GM04504 (cell line): ENCODE measurements at places on chromosomes 6 and 20.
A peak's percentile ranks its signal among the peaks of the same experiment; 100 is the strongest.

GRCh38 chr20:50472693-50473664 lies 37.2 kb upstream of the PTPN1 start:
- no peak for DNase-seq

GRCh38 chr20:38298768-38299288 lies 5.1 kb upstream of the BPI start:
- DNase-seq = no peak

DNA sequence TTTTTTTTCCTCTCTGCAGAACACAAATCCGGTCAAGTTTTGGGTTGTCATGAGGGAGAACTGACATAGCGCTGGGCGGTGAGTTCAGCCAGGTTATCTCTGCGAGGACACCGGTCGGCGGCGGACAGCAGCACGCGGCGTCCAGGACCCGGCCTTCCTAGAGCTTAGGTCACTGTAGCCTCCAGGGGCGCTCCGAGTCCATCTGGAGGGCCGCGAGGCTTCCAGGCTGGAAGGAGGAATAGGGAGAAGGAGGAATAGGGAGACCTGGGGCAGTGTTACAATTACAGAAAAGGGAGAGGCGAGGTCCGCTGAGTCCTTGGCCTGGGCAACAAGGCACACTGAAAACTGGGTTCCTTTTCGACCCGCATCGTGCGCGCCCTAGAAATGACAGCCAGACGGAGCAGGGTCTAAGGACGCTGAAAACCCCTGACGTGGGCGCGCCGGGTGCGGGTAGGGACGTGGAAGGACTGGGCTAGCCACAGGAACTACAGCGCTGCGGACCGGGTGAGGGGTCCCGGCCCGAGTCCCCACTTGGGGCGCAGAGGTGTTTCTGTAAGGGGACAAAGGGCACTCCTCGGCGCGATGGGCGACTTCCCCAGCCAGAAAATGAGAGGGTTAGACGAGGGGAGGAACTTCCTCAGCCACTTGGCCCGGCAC lies 536 bp upstream of the FNDC1 start:
- DNase-seq = no peak

GRCh38 chr6:38155621-38156204 lies 336.2 kb downstream of the ZFAND3 start:
- DNase-seq = no peak

DNA sequence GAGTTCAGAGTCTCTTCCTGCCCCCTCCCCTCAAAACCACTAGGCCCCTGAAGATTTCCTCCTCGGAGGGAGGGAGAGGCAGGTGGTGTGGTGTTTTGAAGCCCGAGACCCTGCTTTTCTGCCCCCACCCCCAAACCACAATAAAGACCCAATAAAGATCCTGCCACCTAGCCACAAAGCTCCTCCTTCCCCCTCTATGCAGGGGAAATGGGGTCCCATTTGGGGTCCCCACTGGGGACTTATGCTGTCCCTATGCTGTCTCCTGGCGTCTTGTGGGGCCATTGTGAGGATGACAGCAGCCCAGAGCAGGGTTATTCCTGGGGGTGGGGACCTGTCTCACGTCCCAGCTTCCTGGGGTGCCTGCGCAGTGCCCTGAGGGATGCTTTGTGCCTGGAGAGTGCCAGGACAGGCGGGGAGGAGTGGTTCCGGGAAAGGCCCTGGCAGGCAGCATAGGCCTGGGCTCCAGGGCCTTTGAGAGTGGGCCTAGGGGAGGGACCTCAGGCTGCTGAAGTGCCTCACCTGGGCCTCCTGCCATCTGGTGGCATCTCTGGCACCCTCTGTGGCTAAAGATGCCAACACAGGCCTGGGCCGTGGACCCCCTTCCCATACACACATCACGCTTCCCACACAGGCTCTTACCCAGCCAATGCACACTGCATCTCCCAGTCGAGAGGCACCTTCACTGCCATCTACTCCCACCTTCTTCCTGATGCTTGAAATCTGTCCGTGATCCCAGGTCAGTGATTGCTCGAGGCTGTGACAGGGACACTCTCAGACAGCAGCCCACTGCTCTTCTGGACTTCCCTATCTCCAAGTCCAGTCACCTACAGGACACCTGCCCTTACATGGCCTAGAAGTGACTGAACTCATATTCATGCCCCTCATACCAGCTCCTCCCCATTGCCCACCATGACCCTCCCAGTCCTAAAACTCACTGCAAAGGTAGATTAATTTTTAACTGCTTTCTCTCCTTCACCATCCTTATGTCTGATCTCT lies 7.9 kb upstream of the ARMC12 start:
- DNase-seq = no peak

DNA sequence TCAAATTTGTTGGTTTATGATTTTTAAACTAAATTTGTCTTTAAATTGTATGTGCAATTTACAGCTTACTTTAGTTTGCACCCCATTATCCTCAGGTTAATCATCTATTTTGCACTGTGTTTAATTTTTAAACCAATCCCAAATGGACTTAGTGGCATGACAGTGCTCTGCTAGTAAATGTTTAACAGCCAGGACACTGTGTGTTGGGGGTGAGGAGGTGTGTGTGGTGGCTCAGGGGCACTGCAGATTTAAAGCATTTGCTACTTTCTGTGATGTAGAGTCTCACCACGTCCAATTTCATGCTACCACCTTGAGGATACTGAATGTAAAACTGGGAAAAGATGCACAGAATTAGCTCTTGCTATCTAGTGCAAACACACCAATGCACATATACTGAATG lies 225.7 kb downstream of the HAO1 start:
- DNase-seq = no peak

GRCh38 chr6:164756142-164756541 lies 553.3 kb downstream of the C6orf118 start:
- DNase-seq = no peak

GRCh38 chr6:161189891-161190290 lies 84.0 kb downstream of the AGPAT4 start:
- DNase-seq = no peak

GRCh38 chr20:56451056-56451765 lies 17.2 kb upstream of the RTF2 start:
- no peak for DNase-seq

DNA sequence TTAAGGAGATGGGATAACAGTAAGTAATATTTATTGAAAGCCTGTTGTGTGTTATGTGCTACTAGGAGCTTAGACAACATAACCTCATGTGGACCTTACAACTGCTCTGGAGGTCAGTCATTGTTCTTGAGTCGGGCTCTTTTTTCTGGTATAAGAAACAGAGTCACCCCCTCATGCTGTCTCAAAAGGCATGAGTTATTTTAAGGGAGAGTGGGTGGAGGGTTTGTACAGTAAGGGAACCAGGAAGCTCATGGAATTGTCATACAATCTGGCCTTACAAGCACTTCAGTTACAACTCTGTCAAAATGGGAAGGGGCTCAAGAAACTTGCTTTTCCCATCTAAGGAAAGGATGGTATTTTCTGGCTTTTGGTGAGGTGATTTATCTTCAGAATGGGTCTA lies 16.5 kb upstream of the DSE start:
- no peak for DNase-seq

DNA sequence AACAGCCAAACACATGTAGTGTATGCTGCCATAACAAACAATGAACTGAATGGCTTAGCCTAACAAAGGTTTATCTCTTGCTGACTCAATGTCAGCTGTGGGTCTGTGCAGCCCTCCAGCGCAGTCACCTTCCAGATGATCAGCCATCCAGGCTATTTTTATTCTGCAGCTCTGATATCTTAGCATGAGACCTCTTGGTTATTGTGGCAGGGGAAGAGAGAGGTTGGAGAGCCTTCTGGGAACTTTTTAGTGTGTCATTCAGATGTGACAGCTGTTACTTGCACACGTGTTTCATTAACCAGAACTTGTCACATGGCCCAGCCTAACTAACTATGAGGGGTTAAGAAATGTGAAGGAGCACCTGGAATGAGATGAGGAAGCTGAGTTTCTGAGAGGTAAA lies 202.5 kb downstream of the DHX35 start:
- DNase-seq = no peak

DNA sequence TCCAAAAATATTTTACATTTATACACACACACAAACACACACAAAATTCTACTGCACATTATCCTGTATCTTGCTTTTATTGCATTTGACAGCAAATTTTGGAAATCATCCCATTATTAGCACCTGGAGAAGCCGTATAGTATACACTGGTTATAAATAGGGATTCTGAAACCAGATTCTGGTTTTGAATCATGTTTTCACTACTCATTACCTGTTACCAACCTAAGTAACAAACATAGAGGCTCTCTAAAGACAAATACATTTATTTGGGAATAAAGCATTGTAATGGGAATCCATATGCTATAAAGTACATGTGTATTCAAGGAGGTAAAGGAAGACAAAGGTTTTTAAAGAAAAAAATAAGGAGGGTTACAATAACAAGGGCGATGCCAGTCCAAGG lies 106.8 kb downstream of the OR2B2 start:
- DNase-seq = no peak

- no peak for DNase-seq
Observed at GRCh38 chr6:79808921-79809320, 138.4 kb downstream of the ELOVL4 start.

DNA sequence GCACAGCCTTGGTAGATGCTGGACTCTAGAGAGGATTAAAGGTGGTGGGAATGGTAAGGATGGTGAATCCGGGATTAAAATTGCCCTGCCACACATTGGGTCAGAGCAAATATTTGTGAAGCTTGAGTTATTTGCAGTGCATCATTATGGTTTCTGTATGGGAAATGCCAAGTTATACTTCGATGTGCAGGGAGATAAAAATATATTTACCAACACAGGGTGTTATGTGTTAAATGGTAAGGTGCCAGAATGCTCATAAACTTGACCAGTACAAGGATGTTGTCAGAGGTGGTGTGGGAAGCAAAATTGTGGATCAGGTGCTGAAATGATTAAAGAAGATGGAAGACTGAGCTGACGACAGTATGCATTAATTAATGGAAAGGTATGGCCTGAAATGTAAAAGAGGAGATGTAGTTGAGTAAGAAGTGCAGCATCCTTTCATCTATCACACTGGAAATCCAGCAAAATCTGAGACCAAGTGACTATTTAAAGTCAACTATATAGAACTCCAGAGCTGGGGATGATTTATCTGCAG lies 262.3 kb downstream of the ADGB start:
- DNase-seq = no peak

GRCh38 chr6:160431226-160431625 lies 83.0 kb downstream of the SLC22A3 start:
- DNase-seq = peak; percentile 70

- no peak for DNase-seq
Observed at GRCh38 chr20:5843054-5843592, 92.9 kb downstream of the SHLD1 start.

DNA sequence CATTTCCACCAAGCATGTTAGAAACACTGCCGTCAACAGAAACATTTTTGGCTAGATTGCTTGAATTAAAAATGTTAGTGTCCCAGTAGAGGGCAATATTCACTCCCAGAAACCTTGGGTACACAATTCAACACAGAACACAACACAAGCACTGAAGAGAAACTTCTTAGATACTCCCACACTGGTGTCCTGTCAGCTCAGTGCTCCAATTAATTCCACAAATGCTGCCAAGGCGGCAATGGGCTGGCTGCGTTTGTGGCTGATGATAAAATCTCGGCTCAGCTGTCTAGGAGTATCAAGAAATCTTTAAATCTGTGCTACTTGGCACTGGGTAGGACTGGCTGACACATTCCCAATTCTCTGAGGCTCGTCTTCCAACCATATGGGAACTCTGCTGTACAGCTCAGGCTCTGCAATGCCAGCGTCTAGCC lies 39.3 kb downstream of the BEND3 start:
- DNase-seq = peak; percentile 29

DNA sequence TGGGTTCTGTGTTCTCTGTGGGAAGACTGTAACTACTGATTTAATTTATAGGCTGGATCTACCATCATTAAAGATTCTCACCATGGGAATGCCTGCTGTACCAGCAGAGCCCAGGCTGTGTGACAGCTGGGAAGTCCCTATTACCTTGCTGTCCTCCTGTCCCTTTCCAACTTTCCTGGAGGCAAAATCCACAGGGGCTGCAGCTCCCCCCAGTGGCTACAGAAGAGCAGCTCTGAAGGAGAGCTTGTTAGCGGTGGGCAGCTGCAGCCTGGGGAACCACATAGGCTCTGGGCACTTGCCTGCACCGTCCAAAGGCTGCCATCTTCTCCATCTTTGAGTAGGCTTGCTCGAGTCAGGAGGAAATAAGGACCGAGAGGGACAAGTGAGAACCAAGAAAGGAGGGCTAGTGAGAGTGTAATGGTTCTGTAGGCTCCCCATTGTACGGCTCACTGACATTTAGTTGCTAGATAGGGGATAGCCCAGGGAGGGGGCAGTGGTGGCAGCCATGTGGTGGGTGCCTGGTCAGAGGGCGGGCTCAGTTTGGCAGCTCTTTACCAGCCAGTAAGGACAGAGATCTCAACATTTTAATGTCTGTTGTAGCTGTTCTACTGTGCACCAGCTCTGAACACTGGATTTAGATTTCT lies 155.1 kb upstream of the MLIP start:
- peak; percentile 36 for DNase-seq

GRCh38 chr20:57759724-57760123 lies 49.9 kb upstream of the PMEPA1 start:
- DNase-seq = no peak

GRCh38 chr6:21664314-21665109 lies 71.0 kb downstream of the SOX4 start:
- no peak for DNase-seq

DNA sequence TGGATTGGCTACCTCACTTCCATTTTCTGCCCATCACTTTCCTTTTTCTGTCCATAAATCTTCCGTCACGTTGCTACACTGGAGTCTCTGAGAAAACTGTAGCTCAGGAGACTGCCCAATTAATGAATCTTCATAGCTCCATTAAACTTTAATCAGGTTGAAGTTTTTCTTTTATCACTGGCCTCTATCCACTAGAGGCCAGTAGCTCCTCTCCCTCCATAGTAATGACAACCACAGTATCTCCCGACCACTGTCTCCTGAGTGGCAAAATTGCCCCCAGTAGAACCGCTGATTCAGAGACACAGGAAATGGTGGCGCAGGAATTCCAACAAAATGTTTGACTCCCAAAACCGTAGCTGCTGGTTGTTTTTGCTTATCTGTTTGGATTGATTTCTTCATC lies 18.4 kb upstream of the DOK5 start:
- DNase-seq = no peak

GRCh38 chr6:166542580-166542912 lies 43.9 kb downstream of the RAMACL start:
- DNase-seq = no peak

- DNase-seq = no peak
Observed at GRCh38 chr6:153595903-153596302, 443.1 kb upstream of the OPRM1 start.

DNA sequence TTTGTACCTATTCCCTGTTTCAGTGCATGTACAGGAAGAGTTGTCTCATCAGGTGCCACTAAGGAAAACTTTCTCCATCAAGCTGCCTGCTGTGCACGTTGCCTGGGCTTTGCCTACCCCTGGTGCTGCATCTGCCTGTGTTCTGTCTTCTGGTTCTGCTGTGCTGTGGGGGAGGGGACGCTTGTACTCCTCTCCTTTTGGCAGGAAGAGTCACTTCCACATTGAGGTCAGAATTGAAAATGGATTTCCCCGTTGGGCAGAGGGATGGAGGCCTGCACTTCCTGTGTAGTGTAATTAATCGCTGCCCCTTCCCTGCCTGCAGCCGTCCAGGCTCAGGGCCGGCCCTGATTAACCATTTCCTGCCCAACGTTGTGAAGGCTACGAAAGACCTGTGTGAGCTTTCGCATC lies 153.3 kb downstream of the SCML4 start:
- DNase-seq = no peak

- DNase-seq = no peak
Observed at GRCh38 chr6:100078509-100078908, 84.5 kb upstream of the MCHR2 start.
